Activated CD4-positive, alpha-beta T cell treated with anti-CD3 and anti-CD28 coated beads, Interleukin-2, Interleukin-4, amounts not matched to agents 100 ng/mL and 50 ng/mL, durations not matched to agents 16 hours and 8 hours (primary cell): ENCODE measurements at places on chromosomes 1 and 21.
A peak's percentile ranks its signal among the peaks of the same experiment; 100 is the strongest.

DNA sequence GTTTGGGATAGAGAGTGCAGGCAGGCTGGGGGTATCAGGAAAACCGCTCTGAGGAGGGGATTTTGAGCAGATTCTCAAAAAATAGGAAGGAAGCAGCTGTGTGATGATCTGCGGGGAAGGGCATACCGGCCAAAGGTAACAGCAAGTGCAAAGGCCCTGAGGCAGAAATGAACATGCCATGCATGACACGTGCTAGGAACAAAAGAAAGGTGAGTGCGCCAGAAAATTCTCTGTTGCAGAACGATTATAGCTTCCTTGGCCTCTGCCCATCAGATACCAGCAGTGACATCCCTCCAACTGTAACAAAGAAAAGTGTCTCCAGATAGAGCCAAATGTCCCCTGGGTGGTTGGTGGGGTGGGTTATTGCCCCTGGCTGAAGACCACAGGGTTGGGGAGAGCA lies 37.0 kb upstream of the FAM131C start:
- no peak for DNase-seq

- DNase-seq, result no peak
These were observed 6.9 kb upstream of the ANGPTL3 start for GRCh38 chr1:62590255-62590969.

GRCh38 chr1:174990382-174990999 lies 9.3 kb upstream of the CACYBP start:
- DNase-seq, result no peak

- peak; percentile 84 for DNase-seq
These were observed 155.0 kb upstream of the EDN2 start for GRCh38 chr1:41639332-41639936.

DNA sequence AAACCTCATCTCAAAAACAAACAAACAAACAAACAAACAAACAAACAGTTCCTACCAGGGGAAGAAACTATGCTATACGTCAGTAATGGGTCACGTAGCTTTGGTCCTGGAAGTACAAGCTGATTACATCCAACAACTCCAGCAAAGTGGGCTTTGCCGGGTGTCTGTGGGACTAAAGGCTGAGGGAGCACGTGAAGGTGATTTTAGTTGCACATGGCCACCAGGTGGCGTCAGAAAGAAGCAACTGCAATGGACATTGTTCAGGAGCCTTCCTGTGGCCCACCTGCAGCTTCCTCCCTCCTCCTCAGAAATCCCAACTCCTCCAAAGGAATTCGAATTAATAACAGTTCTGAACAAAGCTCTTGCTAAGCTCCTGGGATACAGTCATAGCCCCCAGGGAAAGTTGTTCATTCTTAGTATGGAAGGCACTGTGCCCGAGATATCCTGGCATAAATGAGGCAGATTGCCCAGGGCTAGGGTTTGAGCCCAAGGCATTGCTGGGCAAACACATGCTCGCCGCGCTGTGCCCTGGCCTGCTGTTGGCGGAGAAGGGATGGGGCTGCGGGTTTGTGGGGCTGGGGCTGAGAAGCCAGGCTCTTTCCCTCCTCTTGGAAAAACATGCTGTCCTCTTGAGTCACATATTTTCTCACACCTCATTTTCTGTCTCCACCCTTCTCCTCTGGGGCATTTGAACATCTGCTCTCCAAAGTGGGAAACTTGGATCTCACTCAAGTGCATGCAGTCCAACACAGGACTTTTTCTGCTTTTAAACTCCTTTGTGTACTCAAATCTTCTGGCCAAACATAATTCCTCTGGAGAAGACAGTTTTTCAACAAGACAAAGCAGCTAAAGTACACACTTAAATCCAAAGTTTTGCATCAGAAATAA lies 28.6 kb downstream of the AKNAD1 start:
- peak; percentile 63 for DNase-seq

DNA sequence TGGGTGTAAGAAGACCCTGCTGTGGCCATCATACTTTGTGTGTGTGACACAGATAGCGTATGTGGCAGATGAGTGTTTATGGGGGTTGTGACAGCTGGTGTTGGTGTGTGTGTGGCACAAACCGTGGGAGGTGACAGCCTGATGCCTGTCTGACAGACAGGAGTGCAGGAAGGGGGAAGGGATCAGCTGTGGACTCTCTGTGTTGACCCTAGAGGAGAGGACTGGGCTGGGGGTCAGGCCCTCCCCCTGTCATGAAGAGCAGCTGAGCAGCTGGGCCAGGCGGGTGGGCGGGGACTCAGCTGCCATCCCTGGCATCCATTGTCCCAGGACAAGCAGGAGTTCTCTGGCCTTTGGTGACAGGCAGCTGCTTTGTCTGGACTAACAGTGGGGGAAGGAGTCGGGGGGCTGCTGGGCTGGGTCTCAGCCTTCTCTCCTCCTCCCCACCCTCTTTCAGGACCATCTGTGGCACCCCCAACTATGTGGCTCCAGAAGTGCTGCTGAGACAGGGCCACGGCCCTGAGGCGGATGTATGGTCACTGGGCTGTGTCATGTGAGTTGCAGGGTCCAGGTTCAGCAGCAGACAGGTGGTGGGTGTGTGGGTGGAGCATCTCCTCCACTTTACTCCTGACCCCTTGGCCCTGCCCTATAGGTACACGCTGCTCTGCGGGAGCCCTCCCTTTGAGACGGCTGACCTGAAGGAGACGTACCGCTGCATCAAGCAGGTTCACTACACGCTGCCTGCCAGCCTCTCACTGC lies 2.3 kb downstream of the PLK3 start:
- no peak for DNase-seq

DNA sequence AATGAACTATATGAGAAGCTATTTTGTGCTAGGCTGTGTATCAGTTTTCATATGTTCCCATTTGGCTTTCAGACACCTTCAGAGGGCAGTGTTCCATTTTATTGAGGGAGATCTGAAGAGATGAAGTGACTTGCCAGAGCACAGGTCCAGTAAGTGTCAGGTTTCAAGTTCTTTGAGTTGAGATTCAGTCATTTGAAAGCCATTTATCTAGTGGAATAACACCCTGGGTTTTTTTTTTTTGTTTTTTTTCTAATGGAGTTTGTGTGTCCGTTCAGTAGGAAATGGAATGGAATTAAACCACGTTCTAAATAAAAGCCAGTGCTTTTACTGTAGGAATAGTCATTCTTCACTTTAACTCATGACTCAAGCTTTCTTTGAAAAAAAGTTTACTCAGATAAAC lies 652.9 kb upstream of the USP24 start:
- no peak for DNase-seq

GRCh38 chr1:110673197-110673701 lies 1.5 kb downstream of the KCNA3 start:
- DNase-seq, result peak; percentile 39

DNA sequence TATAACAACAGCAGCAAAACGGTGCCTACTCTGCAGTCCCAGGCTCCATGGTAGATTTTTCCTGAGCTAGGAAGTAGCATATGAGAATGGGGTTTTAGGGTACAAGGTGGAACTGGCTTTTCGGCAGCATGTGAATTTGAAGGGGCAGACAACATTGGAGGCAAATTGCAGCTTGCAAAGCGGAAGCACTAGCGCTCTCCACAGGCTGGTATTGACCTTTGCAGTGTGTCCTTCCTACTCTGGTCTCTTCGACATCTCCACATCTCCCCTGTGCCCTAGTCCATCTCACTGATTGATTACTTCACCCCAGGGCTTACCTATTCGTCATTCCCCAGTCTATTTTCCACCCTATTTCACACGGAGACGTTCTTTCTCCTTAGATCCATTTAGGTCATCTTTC lies 13.0 kb downstream of the IGSF21 start:
- no peak for DNase-seq

- DNase-seq, result peak; percentile 29
These were observed 29.5 kb downstream of the LDLRAP1 start for GRCh38 chr1:25572708-25573590.

DNA sequence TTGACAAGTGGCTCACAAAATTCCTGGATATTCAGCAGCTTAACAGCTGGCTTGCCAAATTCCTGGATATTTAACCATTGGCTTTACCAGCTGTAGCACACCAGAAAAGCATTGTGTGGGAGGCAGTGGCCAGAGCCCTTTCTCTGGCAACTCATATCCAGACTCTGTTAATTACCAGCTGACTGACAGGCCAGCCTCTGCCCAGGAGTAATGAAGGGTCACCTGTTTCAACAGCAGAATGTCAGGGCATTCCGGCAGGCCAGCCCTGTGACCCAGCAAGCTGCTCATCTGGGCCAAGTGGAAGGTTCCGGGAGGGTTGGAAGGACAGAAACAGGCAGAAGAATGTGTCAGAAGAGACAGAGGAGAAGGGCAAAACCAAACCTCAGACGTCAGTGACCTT lies 35.2 kb upstream of the KIRREL1 start:
- no peak for DNase-seq

- no peak for DNase-seq
These were observed 11.0 kb downstream of the PFKL start for GRCh38 chr21:44310628-44311507.

GRCh38 chr1:44112486-44112885 lies 6.1 kb upstream of the KLF17 start:
- DNase-seq, result no peak
